ENCODE measurements at places on chromosomes 5 and 9.

DNA sequence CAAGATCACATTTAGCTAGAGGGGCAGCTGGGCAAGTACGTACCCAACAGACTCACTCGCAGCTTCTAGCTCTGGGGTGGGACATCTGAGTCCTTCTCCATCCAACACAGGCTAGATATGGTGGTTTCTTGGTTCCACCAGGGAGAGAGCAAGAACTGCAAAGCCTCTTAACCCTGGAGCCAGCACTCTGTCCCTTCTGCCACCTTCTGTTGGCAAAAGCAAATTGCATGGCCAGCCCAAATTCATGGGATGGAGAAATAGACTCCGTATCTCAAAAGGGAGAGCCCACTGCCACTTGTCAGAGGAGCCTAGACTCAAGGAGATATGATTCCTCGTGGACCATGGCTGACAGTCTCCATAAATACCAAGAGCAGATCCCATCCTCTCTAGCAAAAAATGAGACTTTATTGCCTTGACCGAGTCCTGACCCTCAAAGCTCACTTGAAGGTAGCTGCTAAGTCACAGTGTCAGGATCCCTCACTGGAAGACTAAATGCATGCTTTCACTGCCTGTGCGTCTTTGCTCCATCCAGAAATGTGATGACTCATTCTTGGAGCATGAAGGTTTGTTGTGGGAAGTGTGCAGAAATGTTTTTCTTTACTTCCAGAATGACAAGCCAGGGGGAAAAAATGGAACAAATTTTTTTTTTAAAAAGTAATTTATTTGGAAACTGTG is 28.8 kb upstream of the ROR2 start:
- DNase-seq: peak; percentile 93

- no peak for DNase-seq
Measured at GRCh38 chr5:66180282-66181155, 36.4 kb downstream of the SREK1 start.

- DNase-seq: no peak
Measured at GRCh38 chr9:114860187-114860586, 54.3 kb upstream of the TNFSF15 start.

DNA sequence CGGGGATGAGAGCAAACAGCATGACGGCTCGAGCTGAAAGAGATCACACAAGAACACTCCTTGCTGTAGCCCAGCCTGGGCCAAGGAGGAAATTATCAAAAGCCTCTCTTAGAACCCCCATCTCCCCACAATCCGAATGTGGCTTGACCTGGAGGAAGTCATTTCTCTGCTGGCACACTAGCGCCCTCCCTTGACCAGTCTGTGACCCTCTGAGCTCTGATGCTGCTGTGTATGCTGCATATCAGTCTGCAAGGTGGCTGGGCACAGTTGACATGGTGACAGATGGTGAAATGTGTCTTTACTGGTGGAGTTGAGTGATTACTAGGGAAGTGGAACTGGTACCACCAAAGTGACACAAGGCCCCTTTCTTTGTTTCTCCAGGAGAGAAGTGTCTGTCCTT is 3.3 kb downstream of the SLC46A2 start:
- DNase-seq: no peak

- no peak for DNase-seq
Measured at GRCh38 chr5:66344544-66344943, 200.4 kb downstream of the SREK1 start.

DNA sequence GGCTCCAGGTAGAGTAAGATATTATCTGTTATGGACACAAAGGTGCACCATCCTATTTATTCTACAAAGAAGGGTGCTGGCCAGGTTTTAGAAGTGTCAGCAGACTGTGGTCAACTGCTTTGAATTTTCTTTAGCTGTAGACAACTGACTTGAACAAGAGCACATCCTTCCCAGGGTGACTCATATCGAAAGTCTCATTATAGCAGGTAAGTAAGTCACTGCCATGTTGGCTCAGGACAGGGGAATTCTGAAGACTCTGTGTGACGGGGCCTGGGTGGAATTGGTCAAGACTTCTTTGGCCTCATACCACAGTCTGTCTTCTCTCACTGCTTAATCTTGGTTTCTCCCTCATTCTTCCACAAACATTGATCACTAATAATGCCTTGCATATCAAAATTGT is 214.5 kb upstream of the CDH9 start:
- no peak for DNase-seq

DNA sequence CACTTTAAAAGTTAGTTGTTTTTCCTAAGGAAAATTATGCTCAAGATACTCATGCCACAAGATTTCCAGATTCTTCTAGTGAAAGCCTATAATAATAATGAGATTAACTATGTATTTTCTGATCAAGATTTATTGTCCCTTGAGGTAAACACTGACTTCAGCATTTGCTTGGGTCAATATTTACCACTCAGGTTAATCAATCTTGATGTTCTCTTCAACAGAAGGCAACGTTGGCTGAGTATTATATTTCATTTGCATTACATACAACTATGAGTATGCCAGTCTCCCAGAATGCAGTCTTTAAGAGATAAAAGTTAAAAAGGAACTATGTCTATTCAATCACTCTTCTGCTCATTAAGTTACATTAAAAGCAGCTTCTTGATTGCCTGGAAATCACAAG is 115.6 kb downstream of the GPR21 start:
- no peak for DNase-seq

- peak; percentile 57 for DNase-seq
Measured at GRCh38 chr5:82422751-82423181, 144.6 kb upstream of the RPS23 start.

GRCh38 chr9:110575169-110575568 is 4.4 kb downstream of the SVEP1 start:
- no peak for DNase-seq

DNA sequence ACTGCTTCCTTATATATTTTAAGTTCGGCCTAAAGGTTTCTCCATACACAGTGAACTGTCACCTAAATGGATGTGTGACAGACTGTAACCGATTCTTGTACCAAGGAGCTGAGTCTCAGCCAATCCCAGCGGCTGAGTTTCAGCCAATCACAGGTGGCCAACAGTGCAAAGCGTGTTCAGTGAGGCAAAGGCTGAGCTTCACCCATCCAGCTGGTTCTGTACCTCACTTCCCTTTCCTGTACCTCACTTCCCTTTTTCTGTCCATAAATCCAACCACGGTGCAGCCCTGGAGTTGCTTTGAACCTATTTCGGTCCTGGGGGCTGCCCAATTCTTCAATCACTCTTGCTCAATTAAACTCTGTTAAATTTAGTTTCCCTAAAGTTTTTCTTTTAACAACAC is 15.7 kb upstream of the TBC1D9B start:
- no peak for DNase-seq

DNA sequence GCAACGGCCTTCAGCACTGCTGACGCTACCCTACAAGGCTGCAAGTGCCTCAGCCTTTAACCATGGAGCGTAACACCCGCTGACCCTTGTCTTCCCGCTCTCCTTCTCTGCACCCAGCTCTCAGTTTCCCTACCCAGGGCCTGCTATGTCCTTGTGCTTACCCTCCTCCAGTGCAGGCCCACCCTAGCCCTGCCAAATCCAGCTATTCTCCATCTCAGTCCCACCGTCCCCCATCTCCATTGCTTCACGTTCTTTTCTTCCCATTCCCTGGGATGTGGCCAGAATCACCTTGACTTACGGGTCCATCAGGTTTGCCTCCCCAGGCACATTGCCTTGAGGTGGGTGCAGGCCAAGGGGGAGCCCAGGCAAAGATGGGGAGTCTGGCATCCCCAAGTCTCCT is 91.2 kb downstream of the PAX5 start:
- DNase-seq: no peak

DNA sequence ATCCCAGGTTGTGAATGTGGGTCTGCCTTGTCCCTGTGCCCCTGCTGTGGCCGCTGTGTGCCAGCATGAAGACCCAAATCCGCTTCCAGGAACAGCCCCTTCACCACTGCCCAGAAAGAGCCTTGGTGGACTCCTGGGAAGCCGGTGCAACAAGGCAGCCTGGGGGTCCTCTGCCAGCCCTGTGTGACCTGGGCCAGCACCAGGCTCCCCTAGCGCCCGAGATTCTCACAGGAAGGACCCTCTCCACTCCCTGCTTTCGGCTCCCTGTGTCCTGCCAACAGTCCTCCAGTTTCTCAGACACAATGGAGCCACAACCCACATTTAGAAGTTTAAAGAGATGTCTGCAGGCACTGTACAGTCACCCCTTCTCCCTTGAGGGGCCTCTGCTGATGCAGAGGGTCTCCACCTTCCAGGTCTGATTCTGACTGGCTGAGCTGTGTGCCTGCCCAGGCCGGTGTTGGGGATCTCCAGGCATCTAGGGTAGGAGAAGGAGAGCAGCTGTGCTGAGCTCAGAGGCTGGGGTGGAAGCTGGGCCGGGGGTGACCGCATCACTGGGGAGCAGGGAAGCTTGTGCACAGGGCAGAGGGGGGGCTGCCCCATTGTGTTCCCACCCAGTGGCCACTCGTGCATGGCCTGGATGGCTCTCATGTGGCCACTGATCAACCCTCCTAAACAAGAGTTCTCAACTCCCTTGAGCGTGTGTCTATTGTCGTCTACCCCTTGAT is 174.0 kb downstream of the IRX2 start:
- no peak for DNase-seq

- DNase-seq: no peak
Measured at GRCh38 chr5:10631316-10631996, 67.6 kb downstream of the ANKRD33B start.

- no peak for DNase-seq
Measured at GRCh38 chr9:94606646-94607422, 13.2 kb upstream of the FBP2 start.

- DNase-seq: peak; percentile 73
Measured at GRCh38 chr5:73447530-73448462, 781 bp downstream of the FOXD1 start.

- DNase-seq: peak; percentile 6
Measured at GRCh38 chr5:81657386-81657785, 93.5 kb downstream of the SSBP2 start.

- DNase-seq: no peak
Measured at GRCh38 chr5:40672425-40672824, 7.3 kb upstream of the PTGER4 start.

Data from fibroblast of skin of back (primary cell).